ENCODE measurements at places on chromosomes 13 and 19.
A peak's percentile ranks its signal among the peaks of the same experiment; 100 is the strongest.

- DNase-seq, result no peak
These were observed 609.5 kb downstream of the UQCRFS1 start for GRCh38 chr19:28603453-28603852.

- DNase-seq, result no peak
These were observed 1390.7 kb downstream of the SLITRK5 start for GRCh38 chr13:89061821-89062220.

- peak; percentile 50 for DNase-seq
These were observed 31.1 kb downstream of the CEACAM8 start for GRCh38 chr19:42563352-42564210.

DNA sequence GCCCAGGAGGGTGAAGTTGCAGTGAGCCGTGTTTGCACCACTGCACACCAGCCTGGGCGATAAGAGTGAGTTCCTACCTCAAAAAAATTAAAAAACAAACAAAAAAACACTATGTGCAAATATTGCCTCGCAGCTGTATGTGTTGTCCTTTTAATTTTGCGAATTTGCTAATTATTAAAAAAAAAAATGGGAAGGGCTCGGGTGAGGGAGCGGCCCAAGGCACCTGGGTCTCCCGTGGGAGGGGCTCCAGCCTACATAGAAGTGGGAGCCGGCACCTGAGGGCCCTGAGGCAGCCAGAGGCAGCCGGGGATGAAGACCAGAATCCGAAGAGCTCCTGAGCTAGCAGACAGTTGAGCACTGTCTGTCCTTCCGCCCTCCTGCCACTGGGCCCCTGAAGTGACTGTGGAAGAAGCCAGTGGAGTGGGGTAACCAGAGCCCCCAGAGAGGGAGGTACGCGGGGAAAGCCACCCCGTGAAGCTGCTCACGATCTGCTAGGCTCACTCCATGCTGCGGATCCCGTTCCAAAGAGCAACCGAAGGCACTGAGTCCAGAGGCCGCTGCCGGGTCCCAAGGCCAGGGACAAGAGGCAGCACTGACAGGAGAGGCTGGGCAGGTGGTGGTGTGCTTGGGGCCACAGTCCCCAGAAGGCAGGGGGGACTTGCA lies 6.5 kb downstream of the IZUMO4 start:
- DNase-seq, result no peak

DNA sequence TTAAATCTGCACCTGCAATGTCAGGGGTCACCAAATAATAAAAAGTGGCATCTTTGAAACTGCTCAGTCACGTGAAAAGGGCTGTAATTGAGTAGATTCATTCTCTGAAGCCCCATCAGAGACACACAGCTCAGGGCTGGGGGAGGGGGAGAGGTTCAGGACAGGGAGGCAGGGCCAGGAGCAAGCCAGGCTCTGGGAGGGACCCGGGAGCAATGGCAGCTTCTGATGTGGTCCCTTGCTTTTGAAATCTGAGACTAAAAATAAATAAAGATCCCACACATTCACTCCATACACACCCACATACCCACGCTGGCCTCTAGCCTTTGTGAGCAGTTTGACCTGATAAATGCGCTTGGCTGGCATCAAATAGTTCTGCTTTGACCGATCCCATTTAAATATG lies 32.8 kb downstream of the GSX1 start:
- no peak for DNase-seq

GRCh38 chr13:19589312-19589711 lies 28.0 kb upstream of the TPTE2 start:
- no peak for DNase-seq

DNA sequence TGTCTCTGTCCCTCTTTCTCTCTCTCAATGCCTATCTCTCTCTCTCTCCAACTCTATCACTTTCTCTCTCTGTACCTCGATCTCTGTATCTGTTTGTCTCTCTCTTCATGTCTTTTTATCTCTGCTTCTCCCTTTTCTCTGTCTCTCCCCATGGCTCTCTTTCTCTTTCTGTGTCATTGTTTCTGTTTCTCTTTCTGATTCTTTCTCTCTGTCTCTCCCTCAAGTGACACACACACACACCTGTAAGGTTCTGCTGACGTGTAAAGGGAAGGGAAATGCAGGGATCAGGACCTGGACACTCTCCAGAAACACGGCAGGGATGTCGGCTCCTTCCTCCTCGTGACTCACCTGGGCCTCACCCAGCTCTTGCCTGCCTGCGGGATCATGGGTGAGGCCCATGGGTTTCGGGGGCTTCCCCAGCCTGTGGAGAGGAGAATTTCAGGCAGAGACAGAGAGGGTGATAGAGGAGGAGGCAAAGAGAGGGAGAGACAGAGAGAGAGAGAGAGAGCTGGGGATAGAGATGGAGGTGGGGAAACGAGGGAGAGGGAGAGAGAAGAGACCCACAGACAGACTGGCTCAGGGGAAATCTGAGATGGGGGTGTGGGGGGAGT lies 5.4 kb upstream of the PLAUR start:
- no peak for DNase-seq

DNA sequence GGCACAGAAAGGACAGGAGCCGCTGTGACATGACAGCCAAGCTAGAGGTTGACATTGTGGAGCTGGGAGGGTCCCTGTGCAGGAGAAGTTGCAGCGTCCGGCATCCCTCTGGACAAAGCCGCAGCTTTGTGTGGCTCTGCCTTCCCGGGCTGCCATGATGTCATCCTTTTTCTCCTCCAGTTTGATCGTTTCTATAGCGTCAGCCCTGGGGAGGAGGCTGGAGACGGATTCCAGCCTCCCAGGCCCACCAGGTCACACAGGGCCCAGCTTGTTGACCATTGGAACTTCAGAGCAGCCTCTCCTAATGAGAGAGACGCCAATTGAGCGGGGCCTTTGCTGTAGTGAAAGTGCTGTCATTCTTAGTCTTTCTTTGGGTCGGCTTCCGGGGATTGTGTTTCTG lies 3.8 kb upstream of the KCNJ14 start:
- no peak for DNase-seq

GRCh38 chr13:97030705-97031452 lies 36.6 kb upstream of the OXGR1 start:
- peak; percentile 40 for DNase-seq

DNA sequence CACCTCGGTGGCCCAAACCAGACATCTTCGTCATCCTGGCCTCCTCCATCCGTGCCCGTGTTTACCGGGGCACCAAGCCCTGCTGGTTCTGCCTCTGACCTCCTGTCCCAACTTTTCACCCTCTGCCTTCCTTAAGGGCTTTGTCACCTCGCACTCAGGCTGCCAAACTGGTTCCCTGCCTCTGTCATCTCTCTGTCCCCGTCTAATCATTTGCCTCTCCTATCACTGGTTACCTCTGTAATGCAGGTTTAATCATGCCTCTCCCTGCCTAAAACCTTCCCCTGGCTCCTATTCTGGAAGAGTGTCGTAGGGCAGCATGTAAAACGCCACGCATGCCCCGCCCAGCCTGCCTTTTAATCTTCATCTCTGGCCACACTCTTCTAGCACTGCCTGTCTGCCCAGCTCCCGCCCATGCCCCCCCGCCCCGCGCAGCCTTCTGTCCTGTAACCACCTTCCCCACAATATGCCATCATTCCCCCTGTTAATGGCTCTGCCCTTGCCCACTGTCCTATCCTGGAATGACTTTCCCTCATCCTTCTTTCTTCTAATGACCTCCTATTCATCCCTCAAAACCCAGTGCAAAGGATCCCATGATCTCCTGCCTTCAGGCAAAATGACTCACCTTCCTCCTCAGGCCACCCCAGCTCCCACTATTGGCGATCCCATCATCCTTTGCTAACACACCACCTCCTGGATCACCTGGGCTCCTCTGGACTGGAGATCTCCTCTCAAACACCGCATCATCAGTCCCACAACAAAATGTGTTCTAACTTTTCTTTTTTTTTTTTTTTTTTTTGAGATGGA lies 66.7 kb downstream of the PEX11G start:
- no peak for DNase-seq

DNA sequence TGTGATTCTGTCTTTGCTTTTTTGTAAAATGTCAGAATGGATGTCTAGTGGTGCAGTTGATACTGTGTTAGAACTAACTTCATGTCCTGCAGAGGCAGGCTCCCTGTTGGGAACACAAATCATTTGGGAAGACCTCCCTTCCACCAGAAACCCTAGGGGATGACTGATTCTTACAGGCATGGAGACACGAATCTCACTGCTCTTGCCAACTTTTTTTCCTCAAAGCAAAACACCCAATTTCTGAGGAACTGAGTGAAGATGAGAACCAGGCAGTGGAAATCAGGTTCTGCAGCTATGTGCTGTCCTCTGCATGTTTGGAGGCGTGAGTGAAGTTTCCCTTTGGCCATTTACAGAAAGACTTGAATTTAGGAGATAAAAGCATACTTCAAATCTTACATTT lies 87.5 kb upstream of the CSNK1A1L start:
- no peak for DNase-seq

DNA sequence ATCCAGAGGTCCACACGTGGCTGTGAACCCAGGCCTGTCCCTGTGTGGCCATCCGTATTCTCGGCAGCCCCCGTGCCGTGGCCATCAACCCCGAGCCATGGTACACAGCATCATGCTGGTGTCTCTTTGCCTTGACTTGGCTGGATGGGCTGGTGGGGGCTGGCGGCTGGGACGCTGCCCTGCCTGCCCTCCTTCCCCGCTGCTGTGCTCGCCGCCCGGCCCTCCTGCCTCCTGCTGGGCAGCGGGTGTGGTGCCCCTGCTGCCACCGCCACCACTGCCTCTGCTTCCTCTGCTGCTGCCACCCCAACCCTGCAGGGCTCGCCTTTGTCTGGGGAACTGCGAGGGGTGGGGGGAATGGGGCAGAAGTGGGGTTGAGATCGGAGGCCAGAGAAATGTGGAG lies 19.7 kb upstream of the EHD2 start:
- no peak for DNase-seq

DNA sequence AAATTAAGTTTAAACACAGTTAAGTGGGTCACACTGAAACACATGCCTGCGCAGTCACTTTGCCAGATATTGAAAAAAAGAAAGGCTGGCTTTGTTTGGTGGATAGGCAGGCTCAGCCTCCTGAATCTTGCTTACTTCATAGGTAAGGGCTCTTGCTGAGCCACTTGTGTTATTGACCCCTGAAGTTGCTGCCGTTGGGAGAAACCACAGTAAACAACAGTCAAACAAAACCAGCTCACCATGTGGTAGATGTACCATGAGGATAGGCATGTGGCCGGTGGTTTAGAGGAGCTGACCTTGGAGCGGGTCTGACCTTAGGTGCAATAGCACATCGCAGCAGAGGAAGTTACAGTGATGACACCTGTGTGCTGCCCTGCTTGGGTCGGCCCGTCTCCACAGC lies 52.2 kb downstream of the SPATA13 start:
- no peak for DNase-seq

GRCh38 chr19:29540114-29540513 lies 14.3 kb downstream of the VSTM2B start:
- DNase-seq, result no peak

GRCh38 chr13:44089452-44089851 lies 209.7 kb downstream of the LACC1 start:
- no peak for DNase-seq

DNA sequence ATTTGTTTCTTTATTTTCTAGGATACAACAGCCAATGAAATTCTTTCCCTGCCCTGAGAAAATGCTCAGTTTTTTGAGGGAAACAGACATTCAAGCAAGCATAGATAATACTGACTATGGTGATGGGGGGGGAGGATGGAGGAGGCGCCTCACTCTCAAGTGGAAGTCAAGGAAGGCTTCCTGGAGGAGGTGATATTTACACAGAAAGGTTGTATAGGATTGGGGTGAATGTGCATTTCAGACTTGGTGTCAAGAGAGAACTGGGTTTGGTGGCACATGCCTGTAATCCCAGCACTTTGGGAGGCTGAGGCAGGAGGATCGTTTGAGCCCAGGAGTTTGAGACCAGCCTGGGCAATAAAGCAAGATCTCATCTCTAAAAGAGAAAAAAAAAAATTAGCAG lies 12.2 kb upstream of the ADGRE1 start:
- no peak for DNase-seq

DNA sequence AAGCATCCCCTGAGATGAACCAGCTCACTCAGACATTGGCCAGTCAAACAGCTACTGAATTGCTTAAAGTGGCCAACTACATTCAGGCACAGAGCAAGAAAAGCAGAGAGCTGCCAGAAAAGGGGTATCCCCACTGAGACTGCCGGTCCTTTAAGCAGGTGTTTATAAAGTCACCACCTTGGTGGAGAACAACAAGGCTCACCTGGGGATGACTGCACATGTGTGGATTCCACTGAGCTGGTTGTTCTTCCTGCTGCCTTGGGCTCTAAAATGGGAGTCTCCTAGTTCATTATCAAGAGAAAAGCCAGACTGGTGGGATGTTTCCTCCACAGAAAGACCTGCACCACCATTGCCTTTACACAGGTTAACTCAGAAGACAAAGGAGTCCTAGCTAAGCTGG lies 51.8 kb upstream of the IPO5 start:
- DNase-seq, result no peak
